NB4 (cell line): ENCODE measurements at places on chromosomes 11 and 22.

- no peak for DNase-seq
Measured at GRCh38 chr11:123505546-123506299, 75.7 kb downstream of the GRAMD1B start.

DNA sequence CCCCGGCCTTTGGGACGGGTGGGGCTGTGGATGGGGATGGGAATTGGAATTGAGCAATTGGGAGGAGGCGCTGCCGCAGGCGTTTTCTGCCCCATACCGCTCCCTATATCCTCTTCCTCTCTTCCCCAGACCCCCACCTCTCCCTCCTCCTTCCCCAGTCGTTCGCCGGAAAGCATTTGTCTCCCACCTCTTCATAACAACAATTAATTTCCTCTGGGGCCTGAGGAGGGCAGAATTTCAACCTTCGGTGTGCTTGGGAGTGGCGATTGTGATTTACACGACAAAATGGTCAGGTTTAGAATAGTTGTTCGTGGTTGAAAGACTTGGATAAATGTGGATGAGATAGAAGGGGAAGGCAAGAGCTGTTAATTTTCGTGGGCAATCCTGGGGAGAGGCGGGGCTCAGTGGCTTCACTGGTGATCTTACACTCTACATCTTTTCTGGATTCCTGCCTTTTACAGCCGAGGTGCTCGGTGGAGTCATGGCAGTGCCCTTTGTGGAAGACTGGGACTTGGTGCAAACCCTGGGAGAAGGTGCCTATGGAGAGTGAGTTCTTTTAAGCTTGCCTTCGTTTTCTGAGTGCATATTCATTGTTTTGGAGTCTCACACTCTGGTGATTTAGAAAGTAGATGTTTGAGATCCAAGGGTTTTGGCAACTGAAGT lies 1.5 kb downstream of the CHEK1 start:
- peak; percentile 83 for DNase-seq

GRCh38 chr11:86431258-86431657 lies 56.6 kb downstream of the CCDC81 start:
- DNase-seq: no peak

DNA sequence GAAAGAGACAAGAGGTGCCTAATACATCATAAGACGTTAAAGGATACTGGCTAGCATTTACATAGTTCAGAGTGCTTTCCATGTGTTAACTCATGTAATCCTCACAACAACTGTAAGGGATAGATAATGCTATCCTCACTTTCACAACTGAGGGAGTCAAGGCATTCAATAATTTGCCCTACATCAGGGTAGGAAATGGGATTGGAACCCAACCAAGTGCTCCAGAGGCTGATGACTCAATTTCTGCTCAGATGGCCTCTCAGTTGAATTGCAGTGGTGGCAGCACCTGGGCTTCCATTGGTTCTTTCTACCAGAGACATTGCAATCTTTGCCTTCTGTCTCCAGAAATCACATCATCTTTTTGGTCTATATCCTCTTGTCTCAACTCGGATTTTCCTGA lies 232.9 kb downstream of the ETS1 start:
- DNase-seq: no peak

GRCh38 chr22:31491218-31491962 lies 1.7 kb upstream of the EIF4ENIF1 start:
- DNase-seq: no peak

GRCh38 chr11:66720899-66721470 lies 8.0 kb downstream of the SPTBN2 start:
- DNase-seq: no peak

- no peak for DNase-seq
Measured at GRCh38 chr11:70220920-70221319, 17.8 kb downstream of the FADD start.

DNA sequence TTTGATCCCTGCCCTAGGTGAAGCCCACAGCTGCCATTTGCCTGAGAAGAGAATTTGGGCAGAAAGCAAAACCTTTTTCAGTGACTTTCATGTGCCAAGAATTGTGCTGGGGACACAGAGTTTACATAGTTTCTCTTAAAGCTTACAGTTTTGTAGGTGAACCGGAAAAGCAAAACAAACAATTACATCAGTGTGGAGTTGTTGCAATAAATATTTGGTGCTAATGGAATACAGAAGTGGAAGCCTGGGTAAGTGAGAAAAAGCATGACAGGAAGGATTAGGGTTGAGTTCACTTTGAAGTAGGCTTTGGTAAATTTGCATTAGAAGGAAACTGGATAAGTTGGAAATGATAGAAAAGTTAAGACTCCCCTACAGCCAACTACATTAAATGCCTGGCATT lies 82.7 kb downstream of the RASSF10 start:
- no peak for DNase-seq
